SJSA1 (cell line): ENCODE measurements at places on chromosomes 7 and 10. TPM values are rescaled to one million over a fixed set of nuclear protein-coding genes. Genes with fewer than 3 reads are reported as not detected.

CTTNBP2 gene
- not detected in 2 replicates for total RNA-seq

MALRD1 gene
- total RNA-seq: under 0.01 TPM in 1 of 2 replicates, not detected in the other

AOAH gene
- 0.61 TPM in 1 of 2 replicates, not detected in the other for total RNA-seq

CEP41 gene
- total RNA-seq: 20.4 and 21.6 TPM in 2 replicates

SUV39H2 gene
- total RNA-seq: 45.1 and 46.0 TPM in 2 replicates

CCDC172 gene
- not detected in 2 replicates for total RNA-seq

CLEC5A gene
- total RNA-seq: not detected in 2 replicates

PRKAR2B gene
- total RNA-seq: 6.2 and 15.4 TPM in 2 replicates

SMO gene
- total RNA-seq: 11.5 and 14.3 TPM in 2 replicates

LIPM gene
- not detected in 2 replicates for total RNA-seq

EPHB6 gene
- total RNA-seq: 0.82 TPM in 1 of 2 replicates, not detected in the other

GPER1 gene
- not detected in 2 replicates for total RNA-seq

CACNB2 gene
- not detected in 2 replicates for total RNA-seq

SYT15 gene
- 5.2 and 8.6 TPM in 2 replicates for total RNA-seq

RSU1 gene
- total RNA-seq: 134 and 179 TPM in 2 replicates

CYP2W1 gene
- not detected in 2 replicates for total RNA-seq

FRMD4A gene
- 4.6 and 6.2 TPM in 2 replicates for total RNA-seq

GPR26 gene
- not detected in 2 replicates for total RNA-seq

ASZ1 gene
- not detected in 2 replicates for total RNA-seq

CUBN gene
- 0.16 and 0.74 TPM in 2 replicates for total RNA-seq

HABP2 gene
- total RNA-seq: not detected in 2 replicates

BAIAP2L1 gene
- total RNA-seq: 15.9 and 16.9 TPM in 2 replicates

LEP gene
- not detected in 2 replicates for total RNA-seq

MYOF gene
- total RNA-seq: 198 and 300 TPM in 2 replicates

MOGAT3 gene
- not detected in 2 replicates for total RNA-seq

UTF1 gene
- total RNA-seq: not detected in 2 replicates

NUPR2 gene
- not detected in 2 replicates for total RNA-seq

TMEM139 gene
- total RNA-seq: not detected in 2 replicates
